ENCODE measurements at places on chromosomes 2 and 18. TPM values are rescaled to one million over a fixed set of nuclear protein-coding genes. Genes with fewer than 3 reads are reported as not detected.
A peak's percentile ranks its signal among the peaks of the same experiment; 100 is the strongest.

KLHL41 gene
- total RNA-seq = under 0.01 TPM

RTP5 gene
- not detected for total RNA-seq

DNA sequence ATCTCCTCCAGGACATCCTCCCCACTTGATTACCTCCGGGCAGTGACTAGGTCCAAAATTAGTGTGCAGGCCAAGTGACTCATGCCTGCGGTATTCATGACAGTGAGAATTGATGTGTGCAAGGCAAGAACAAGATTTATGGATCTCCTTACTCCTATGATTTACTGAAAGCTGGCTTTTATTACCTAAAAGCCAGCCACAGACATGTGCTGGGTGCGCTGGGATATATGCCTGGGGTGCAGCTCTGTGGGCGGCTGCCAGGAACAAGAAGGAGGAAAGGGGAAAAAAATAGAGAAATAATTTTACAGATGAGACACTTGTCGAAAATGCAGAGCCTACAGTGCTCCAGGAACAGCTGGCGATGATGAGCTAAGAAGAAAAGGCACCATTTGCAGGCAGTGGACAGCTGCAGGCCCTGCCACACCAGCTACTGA is 359.3 kb downstream of the CMPK2 start:
- peak; percentile 59 for DNase-seq

DNA sequence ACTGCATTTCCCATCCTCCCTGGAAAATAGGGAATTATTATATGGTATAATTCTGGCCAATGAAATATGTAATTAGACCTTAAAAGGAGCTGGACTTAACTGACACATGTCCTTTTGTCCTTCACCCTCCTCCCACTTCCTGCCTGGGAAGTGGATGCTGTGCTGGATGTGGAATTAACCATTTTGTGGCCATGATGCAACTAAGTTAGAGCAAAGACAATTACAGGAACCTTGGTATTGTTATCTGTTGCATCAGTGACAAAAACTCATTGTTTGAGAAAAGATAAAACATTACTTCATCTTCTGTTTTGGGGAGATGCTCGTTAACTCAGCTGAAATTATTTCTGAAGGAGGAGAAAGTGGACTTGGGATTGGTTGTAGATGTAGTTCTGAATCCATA is 227.7 kb upstream of the BOD1L2 start:
- DNase-seq = no peak

- no peak for DNase-seq
Observed at GRCh38 chr2:84805250-84805958, 75.5 kb downstream of the TRABD2A start.

DNA sequence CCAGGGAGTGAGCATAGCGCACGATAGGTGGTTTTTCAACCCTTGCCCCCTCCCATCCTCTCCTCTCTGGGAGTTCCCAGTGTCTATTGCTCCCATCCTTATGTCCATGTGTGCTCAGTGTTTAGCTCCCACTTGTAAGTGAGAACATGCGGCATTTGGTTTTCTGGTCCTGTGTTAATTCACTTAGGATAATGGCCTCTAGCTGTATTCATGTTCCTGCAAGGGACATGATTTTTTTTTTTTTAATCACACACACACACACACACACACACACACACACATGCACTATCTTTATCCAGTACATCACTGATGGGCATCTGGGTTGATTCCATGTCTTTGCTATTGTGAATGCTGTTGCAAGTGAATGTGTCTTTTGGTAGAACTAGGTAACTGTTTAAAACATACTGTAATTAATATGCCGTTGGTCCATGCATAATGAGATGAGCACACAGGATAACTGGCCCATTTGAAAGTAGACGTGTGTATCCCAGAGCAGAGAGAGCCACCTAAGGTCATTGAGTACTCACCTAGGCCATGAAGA is 43.2 kb upstream of the SIX2 start:
- DNase-seq = no peak

DNA sequence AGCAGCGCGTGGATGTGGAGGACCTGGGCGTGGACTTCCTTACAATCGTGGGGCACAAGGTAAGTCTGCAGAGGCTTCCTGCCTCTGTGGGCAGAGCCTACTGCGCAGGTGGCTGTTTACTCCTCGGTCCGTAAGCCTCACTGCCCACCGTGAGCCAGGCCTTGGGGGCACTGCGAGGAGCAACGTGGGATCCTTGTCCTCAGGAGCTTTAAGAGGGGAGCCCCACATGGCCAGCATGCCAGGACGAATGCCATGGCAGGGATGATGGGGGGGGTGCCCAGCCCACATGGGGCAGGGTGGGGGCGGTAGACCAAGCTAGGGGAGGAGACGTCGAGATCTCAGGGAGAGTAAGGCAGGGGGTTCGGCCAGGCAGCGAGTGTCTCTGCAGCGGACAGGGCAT is 18.0 kb upstream of the ESPNL start:
- no peak for DNase-seq

DNA sequence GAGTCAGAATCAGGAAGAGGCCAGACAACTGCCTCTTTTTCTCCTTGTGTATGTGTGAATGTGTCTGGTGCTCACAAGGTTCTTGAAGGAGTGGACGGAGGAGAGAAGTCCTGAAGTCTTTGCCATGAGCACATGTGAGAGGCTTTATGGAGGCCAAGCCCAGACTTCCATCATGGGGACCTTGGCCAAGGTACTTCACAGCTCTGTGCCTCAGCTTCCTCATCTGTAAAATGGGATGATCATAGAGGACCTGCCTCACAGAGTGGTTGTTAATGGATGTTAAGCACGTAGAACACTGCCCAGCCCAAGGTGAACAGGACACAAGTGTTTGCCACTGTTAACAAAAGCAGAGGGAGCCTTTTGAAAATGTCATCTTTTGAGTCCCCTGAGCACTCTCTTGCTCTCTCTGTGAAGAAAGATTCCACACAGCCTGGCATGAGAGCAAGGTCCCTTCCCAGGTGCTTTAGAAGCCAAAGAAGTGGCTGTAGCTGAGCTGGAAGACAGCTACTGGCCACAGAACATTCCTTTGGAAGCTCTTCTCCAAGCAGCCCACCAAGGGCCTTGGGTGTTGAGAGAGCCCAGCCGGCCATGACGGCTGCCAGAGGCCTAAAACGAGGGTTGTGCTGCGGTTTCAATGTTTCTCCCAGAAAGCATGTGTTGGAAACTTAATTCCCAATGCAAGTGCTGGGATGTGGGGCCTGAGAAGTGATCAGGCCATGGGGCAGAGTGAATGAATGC is 41.8 kb upstream of the ASPRV1 start:
- no peak for DNase-seq

DNA sequence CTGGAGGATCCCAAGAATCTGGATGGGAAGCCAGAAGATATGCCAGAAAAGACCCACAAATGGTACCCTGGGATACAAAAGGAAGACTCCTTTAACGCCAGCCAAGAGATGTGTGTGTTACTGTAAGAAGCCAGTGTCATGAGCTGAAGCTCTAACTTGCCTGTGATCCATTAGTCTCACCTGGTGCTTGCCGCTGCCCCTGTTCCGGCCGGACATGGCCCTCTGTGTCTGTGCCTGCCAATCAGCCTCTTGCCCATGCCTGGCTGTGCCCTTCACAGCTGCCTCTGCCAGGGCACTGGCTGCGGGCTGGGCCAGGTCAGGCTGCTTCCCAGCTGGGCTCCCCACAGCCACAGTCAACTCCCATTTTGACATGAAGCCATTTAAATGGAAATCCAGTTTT is 55.4 kb downstream of the POU3F3 start:
- DNase-seq = no peak

DNA sequence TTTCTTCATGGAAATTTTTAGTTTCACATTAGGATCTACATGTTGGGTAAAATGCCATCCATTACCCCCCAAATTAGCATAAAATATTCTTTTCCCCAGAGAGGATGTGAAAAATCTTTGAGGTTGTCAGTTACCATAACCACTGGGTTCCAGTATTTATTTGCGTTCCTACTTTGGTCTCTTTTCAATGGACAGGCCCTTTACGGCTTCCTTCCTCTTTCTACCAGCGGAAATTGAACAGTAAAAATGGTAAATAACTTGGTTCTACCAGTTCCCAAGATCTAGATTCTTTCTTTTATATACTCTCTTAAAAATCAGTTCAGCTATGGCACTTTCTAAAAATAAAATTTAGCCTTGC is 169.2 kb upstream of the APCDD1 start:
- DNase-seq = no peak

GRCh38 chr2:214128040-214128439 is 282.8 kb upstream of the VWC2L start:
- DNase-seq = no peak

- no peak for DNase-seq
Observed at GRCh38 chr2:162917626-162918025, 79.1 kb upstream of the KCNH7 start.

DNA sequence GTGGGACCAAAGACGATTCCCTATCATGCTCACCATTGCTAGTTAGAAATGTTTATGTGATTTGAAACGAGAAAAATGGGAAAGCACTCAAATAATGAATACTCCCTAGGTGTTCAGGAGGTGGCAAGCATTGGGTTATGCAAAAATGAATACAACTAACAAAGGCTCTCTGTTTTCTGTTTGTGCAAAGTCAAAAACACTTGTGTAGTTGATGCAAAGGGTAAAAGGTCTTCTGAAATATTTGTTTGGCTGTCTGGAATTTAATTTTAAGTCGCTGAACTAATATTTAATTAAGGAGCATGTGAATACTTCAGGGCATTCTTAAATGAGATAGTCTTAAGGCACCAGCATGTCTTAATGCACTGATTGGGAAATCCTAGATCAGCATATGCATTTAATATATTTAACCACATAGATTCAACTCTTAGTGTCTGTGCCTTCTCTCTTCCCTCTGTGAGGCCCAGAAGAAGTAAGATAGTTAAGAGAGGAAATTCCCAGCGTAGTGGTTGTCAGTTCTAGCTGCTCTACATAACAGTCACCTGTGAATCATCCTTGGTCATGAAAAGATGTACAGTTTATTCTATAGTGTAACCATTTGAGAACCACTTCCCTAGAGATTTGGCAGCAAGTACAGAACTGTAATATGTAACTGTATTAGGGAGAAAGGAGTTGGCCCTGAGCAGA is 111.9 kb downstream of the EPC2 start:
- peak; percentile 91 for DNase-seq

DNA sequence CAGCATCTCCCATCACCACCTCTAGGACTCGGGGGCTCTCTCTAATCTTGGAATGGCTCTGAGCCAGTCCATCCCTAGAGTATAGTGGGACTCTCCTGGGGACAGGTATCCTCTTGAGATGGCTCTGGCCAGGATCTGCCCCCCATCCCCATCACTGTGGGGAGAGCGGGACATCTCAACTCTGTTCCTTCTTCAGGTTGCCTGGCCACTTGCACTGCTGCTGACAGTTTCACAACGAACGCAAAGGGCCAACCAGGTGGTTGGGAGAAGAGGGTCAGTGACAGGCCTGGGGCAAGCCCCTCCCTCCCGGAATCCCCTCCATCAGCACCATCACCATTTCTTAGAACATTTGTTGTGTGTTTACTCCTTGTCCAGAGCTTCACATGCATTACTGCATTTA is 62.6 kb downstream of the CIB4 start:
- no peak for DNase-seq

GRCh38 chr2:216590780-216591179 is 42.4 kb upstream of the IGFBP2 start:
- no peak for DNase-seq

GRCh38 chr2:111204706-111205105 is 84.0 kb downstream of the BCL2L11 start:
- no peak for DNase-seq

DNA sequence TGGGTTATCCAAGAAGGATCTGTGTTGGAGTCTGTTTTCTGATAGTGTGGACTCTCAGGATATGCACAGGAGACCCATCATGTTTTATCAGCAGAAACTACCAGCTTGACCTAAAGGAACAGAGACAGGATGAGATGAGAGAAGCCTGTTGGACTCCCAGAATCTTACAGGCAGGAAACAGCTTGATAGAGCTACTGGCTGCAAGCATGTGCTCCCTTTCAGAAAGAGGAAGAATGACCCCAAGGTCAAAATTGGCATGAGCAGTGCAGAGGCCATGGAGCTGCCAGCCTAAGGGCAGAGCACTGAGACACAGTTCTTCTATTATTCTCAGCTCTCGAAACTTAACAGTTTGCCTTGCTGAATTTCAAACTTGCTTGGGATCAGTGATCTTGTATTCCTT is 135.2 kb upstream of the NFATC1 start:
- DNase-seq = no peak

DNA sequence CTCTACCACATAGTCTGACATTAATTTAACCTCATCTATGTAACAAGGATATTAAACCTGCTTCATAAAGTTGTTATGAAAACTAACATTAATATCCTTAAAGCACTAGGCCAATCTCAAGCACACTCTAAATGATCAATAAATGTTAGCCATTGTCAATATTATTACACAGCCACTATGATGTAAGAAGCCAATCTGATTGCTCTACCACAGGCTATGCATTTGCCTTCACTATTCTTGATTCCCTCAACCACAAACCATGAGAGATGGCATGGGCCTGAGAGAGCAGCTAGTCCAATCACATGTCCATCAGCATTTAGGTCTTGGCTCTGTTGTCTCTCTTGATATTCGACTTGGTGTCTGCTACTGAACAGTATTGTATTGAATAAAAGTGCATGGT is 4.2 kb downstream of the SLC25A12 start:
- no peak for DNase-seq

- no peak for DNase-seq
Observed at GRCh38 chr18:78363556-78364387, 615.8 kb upstream of the SALL3 start.

GRCh38 chr2:18171191-18172139 is 293.0 kb downstream of the KCNS3 start:
- peak; percentile 74 for DNase-seq

DNA sequence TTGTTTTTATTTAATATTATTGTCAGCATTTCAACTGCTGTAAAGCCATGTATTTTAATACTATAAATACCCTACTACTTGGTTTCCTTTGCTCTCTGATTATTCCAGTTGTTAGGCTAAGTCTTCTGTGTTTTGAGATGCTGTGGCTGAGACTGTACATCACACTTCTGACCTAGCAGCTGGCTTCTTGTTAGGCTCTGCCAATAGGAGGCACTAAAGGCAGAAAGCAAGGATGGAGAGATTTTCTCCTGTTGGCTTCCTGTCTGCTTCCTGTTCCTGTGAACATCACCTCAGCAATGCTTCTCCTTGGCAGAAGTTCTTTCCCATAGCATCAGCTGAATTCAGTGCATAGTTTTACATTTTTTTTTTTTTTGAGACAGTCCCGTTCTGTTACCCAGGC is 68.3 kb upstream of the YPEL5 start:
- DNase-seq = no peak

GRCh38 chr2:143906850-143907249 is 613.1 kb downstream of the ZEB2 start:
- DNase-seq = no peak

DNA sequence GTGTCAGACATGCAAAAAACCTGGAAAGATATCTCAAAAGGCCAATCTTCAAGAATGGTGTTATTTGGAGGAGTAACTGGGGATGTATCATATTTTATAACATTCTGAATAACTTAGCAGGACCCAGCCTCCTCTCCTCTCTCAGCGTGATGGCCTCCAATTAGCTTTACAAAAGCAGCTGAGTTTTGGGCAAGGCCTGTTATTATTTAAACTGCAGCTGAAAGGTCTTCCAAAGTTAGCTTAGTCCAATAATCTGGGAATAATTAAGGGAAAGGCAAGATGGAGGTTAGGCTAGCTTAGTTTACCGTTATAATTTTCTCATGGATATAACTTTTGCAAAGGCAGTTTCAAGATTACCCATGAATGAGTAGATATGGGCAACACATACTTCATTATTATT is 32.8 kb upstream of the MPPE1 start:
- no peak for DNase-seq
